ENCODE measurements at places on chromosomes 6 and 20. TPM values are rescaled to one million over a fixed set of nuclear protein-coding genes. Genes with fewer than 3 reads are reported as not detected.
A peak's percentile ranks its signal among the peaks of the same experiment; 100 is the strongest.

E2F1 gene
- 2.1 TPM for total RNA-seq

PHF1 gene
- 24.4 TPM for total RNA-seq

YIPF3 gene
- total RNA-seq, result 106 TPM

TMEM170B gene
- 4.5 TPM for total RNA-seq

APCDD1L gene
- 0.99 TPM for total RNA-seq

PRSS35 gene
- total RNA-seq, result 6.8 TPM

GRCh38 chr6:41618598-41618997 is 19.7 kb upstream of the MDFI start:
- DNase-seq, result no peak

- DNase-seq, result no peak
Measured at GRCh38 chr20:62643521-62644043, 1.3 kb downstream of the SLCO4A1 start.

DNA sequence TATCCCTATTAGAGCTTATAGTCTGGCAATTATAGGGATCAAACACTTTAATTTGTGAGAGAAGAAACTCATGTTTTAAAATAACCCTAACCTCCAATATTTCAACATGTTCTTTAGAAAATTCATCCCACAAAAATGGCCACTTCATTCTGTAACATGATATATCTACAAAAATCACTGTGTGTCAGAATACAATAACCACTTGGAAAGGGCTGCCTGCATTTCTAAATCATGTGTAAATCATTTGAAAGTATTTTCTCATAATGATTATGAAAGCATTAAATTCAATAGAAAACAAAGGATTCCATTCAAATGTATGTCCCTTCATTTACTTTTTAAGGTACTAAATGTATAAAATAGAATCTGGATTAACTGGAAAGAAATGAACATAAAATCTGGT is 101.4 kb upstream of the NHSL1 start:
- DNase-seq, result peak; percentile 86

GRCh38 chr6:17397764-17398194 is 4.4 kb downstream of the CAP2 start:
- DNase-seq, result peak; percentile 30

- DNase-seq, result no peak
Measured at GRCh38 chr6:65760285-65760684, 53.3 kb upstream of the EYS start.

GRCh38 chr20:21968486-21968885 is 263.0 kb downstream of the PAX1 start:
- DNase-seq, result no peak

GRCh38 chr20:24991897-24992486 is 559 bp downstream of the APMAP start:
- peak; percentile 9 for DNase-seq

- no peak for DNase-seq
Measured at GRCh38 chr20:49753133-49753532, 39.5 kb upstream of the B4GALT5 start.

DNA sequence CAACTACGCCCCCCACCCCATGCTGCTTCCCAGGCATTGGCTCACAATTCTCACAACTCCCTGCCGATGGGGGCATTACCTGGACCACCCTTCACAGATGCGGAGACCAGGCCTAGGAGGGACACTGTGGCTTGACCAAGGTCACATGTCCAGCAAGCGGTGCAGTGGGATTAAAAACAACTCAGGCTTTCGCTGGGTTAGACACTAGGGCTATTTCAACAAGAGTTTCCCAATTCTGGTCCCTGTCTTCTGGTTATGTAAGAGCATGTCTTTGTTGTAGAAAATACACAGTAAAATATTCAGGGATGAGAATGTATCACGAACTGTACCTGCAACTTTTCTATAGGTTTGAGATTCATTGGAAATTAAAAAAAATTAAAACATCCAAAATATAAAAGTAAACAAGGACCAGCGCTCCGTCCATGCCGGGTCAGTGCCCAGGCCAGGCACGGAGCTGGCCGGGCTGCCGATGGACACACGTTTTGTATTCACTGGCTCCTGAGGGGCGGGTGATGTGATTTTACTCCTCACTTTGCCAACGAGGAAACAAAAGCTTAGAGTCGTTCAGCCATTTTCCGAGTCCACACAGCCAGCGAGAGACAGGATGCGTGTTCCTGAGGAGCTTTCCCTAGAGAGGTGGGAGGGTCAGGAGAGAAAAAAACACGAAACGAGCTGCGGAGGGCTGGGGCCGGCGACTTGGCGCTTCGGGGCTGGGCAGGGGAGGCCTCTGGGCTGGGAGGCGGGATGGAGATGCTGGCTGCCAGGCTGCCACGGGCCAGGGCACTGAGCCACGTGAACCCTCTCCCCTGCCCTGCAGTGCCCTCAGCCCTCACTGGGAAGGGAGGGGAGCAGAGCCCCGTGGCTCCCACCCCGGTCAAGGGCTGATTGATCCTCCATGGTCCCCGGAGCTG is 17.1 kb upstream of the VSTM2L start:
- no peak for DNase-seq

- DNase-seq, result no peak
Measured at GRCh38 chr6:3627501-3627900, 124.0 kb downstream of the PXDC1 start.

DNA sequence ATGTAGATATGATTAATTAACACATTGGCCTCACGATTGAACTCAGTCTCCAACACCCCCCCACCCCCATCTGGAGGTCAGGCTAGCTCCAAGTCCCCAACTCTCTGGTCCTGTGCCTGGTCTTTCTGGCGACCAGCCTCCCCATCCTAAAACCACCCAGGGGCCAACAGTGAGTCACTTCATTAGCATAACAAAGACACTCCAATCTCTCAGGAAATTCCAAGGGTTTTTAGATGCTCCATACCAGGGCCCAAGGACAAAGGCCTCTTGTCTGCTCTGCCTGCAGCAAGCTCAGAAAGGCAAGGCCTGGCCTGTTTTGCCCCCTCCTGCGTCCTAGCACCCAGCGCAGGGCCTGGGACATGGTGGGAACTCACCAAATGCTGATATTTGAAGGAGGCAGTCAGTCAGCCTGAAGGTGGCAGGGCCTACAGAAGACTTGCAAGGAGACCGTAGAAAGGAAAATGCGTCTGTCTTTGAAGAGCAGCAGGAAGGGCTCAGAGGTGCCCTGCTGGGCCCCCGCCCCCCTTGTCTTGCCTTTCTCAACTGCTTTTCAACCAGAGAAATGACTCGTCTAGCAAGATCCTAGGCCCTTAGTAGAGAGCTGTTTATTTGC is 184.7 kb downstream of the CDH4 start:
- peak; percentile 98 for DNase-seq

DNA sequence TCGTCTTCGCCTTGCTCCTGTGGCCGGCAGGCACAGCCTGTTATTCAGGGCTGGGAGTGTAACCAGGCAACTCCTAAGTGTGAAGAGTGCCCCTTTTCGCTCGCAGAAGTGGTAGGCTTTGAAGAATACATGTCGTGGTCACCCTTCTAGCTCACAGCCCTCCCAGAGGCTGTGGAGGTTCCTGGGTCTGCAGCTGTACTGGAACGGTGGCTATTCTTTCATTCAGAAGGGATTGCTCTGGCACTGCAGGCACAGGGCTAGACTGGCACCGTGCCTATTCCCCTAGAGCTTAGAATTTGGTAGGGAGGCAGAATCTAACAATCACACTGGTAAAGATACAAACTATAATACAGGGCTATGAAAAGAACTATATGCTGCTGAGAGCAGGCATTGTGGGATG is 1.1 kb upstream of the SRSF12 start:
- DNase-seq, result no peak

- peak; percentile 3 for DNase-seq
Measured at GRCh38 chr6:68368845-68369244, 266.2 kb upstream of the ADGRB3 start.

GRCh38 chr20:51221791-51222408 is 199.0 kb upstream of the KCNG1 start:
- DNase-seq, result peak; percentile 86

DNA sequence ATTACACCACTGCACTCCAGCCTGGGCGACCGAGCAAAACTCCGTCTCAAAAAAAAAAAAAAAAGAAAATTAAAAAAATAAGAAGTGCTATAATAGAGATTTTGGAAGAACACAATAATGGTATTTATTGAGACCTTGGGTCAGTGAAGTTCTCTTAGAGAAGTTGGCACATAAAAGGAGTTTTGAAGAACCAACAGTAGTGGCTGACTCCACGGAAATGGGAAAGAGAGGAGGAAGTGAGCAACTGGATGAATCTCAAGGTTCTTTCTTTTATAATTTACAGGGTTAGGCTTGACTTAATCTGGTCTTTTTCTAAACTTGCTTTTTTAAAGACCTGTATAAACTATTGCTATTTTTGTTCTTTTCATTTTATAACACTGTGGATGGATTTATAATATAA is 52.8 kb downstream of the TOMM6 start:
- DNase-seq, result no peak

- DNase-seq, result no peak
Measured at GRCh38 chr20:14896569-14896968, 559.2 kb upstream of the FLRT3 start.

Data from fibroblast of lung (primary cell).